ENCODE measurements at places on chromosomes 5 and 9. TPM values are rescaled to one million over a fixed set of nuclear protein-coding genes. Genes with fewer than 3 reads are reported as not detected.

DNA sequence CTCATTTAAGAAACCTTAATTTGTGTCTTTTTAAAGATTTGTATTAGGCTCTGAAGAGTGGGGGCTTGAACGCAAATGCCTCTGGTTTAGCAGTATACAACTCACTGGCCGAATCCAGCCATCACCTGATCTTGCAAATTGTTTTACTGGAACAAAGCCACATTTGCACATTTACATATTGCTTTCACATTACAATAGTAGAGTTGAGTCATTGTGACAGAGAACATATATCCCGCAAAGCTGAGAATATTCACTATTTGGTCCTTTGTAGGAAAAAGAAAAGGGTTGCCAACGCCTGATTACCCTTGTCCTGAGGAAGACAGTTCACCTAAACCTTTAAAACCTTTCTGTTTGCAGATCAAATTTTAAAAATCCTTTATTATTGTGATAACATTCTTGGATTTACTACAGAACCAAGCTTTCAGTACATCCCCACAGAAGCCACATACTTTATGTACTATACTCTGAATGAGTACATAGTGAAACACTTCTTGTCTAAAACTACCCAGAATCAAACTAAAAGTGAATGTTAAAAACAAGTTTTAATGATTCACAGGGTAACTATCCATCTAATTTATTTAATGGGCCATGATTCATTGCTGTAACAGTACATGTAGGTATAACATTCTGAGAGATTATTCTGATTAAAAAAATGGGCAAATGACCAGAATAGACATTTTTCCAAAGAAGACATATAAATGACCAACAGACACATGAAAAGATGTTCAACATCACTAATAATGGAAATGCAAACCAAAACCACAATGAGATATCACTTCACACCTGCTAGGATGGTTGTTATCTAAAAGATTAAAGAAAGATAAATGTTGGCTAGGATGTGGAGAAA lies 161.0 kb downstream of the SLC25A46 start:
- no peak for DNase-seq

DNA sequence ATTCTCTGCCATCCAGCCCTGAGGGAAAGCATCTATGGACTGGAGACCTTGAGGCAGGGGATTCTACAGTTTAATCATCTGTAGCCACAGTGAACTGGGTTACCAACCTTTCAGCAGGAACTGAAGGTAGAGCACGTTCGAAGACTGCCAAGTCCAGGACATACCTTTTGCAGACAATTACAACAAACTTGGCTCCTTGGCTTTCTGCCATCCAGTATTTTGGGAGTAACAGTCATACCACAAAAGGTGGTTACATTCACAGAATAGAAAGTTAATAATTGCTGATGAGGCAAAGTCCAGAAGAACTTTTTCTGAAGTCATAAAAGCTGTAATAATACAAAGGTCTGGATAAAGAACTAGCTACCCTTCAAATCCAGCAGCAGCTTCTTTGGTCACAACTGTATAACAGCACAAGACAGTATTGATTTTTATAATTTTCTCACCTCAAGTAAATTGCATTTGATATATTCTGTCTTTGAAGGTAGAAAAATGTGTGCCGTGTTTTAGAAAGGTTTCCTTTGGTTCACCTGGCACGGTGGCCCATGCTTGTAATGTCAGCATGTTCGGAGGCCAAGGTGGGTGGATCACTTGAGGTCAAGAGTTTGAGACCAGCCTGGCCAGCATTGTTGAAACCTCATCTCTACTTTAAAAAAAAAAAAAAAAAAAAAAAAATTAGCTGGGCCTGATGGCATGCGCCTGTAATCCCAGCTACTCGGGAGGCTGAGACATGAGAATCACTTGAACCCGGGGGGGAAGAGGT lies 236.6 kb downstream of the NR3C1 start:
- no peak for DNase-seq

- peak; percentile 6 for DNase-seq
Measured at GRCh38 chr5:145473042-145473642, 362.0 kb downstream of the PRELID2 start.

IL4 gene
- total RNA-seq, result not detected

SLC4A9 gene
- 1.6 TPM for total RNA-seq

PCDHB14 gene
- total RNA-seq, result 7.8 TPM
